ENCODE measurements at places on chromosomes 2 and 18. TPM values are rescaled to one million over a fixed set of nuclear protein-coding genes. Genes with fewer than 3 reads are reported as not detected.

Gene DNER
- polyA plus RNA-seq = 21.9 TPM

Gene EN1
- not detected for polyA plus RNA-seq

Gene NT5DC4
- not detected for polyA plus RNA-seq

Gene RAB27B
- 0.32 TPM for polyA plus RNA-seq

Gene IL36B
- polyA plus RNA-seq = not detected

Gene HOXD8
- polyA plus RNA-seq = 122 TPM

Gene AQP12B
- not detected for polyA plus RNA-seq

Gene C2orf66
- not detected for polyA plus RNA-seq

Gene CCDC141
- polyA plus RNA-seq = not detected

Gene NTSR2
- not detected for polyA plus RNA-seq

Gene RIOK3
- polyA plus RNA-seq = 30.1 TPM

Gene COL4A4
- 7.2 TPM for polyA plus RNA-seq

Gene FAM161A
- 1.5 TPM for polyA plus RNA-seq

Gene DSG4
- not detected for polyA plus RNA-seq

Gene IL18R1
- polyA plus RNA-seq = 3.6 TPM

Gene REG3A
- not detected for polyA plus RNA-seq

Gene STK39
- 15.9 TPM for polyA plus RNA-seq

Gene THOC1
- polyA plus RNA-seq = 22.4 TPM

Gene WNT10A
- 1.1 TPM for polyA plus RNA-seq

Gene ID2
- polyA plus RNA-seq = 113 TPM

Gene NYAP2
- polyA plus RNA-seq = not detected

Gene LOXHD1
- not detected for polyA plus RNA-seq

Gene CAPN14
- polyA plus RNA-seq = 0.22 TPM

Gene RBBP8
- polyA plus RNA-seq = 45.8 TPM

Gene RESP18
- polyA plus RNA-seq = not detected

Gene MTCL1
- 2.5 TPM for polyA plus RNA-seq

Gene IL36A
- not detected for polyA plus RNA-seq

Gene CHRND
- not detected for polyA plus RNA-seq

Gene GKN1
- polyA plus RNA-seq = not detected

Gene BBS5
- polyA plus RNA-seq = 9.1 TPM

Gene INPP5D
- 2.6 TPM for polyA plus RNA-seq

Gene GULP1
- polyA plus RNA-seq = 12.2 TPM

Gene SIX2
- polyA plus RNA-seq = 0.62 TPM

Gene KCNG2
- not detected for polyA plus RNA-seq

Gene ZNF804A
- 1.2 TPM for polyA plus RNA-seq

Gene MEP1B
- polyA plus RNA-seq = not detected

Gene CNTNAP5
- not detected for polyA plus RNA-seq

Gene DSG1
- not detected for polyA plus RNA-seq

Gene SNORC
- polyA plus RNA-seq = 3.3 TPM

Gene KRTCAP3
- polyA plus RNA-seq = 17.2 TPM

Gene TXNDC2
- polyA plus RNA-seq = not detected

Gene LRP1B
- 0.69 TPM for polyA plus RNA-seq

Gene MERTK
- 9.2 TPM for polyA plus RNA-seq

Gene EVX2
- polyA plus RNA-seq = not detected

Gene SULT1C4
- 7.1 TPM for polyA plus RNA-seq
